ENCODE measurements at places on chromosomes 5 and 9.

- DNase-seq: no peak
Observed at GRCh38 chr5:59387127-59387526, 506.4 kb downstream of the PDE4D start.

DNA sequence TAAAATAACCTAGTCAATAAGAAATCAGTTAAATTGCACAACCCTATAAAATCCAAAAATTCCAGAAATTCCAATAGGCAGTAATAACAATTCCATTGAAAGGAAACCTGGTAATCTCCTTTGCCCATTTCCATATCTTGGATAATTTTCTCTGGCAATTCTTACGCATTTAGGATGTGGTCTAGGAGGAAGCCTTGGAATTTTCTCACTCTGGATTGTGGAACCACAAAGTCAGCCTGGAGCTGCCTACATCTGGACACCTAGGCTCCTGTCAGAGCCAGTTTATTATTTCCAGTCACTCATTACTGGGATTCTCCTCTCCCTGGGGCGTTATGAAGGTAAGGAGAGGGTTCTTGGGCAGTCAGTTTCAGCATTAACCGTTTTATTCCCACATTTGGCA is 40.3 kb upstream of the GNE start:
- DNase-seq: no peak

GRCh38 chr5:150946351-150946905 is 41.6 kb upstream of the ZNF300 start:
- DNase-seq: no peak

GRCh38 chr9:21974343-21974721 is 19.9 kb downstream of the CDKN2A start:
- no peak for DNase-seq

DNA sequence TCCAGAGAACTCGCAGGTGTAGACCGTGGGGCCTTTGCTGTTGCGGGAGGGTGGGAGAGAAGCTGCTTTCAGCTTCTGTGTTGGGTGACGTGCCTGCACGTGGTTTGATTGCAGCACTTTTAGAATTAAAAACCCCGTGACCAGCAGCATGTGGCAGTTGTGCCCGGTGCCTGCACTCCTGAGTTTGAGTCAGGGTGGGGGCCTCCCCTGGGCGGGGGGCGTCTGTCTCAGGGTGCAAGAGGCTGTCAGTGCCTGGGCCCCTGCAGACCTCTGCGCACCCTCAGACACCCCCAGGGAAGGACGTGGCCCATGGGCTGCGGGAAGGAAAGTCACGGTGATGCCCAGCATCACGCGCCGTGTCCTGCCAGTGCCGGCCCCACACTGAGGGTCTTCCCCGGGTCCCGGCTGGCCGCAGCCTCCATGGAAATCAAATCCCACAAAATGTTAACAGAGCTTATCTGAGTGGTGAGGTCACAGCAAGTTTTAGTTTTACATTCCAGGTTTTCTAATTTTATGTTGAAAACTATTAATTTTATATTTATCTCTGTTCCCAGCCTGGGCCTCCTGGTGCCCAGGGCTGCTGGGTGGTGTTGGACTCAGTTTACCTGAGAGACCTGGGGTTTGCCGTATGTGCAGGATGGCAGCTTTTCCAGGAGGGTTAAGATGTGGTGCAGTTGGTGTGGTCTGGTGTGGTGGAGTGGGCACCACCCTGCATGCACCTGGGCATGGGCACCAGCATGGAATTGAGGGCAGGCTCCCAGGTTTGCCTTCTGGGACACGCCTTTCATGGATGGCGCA is 33.3 kb downstream of the AHRR start:
- no peak for DNase-seq

- no peak for DNase-seq
Observed at GRCh38 chr9:136318776-136319241, 8.5 kb upstream of the GPSM1 start.

DNA sequence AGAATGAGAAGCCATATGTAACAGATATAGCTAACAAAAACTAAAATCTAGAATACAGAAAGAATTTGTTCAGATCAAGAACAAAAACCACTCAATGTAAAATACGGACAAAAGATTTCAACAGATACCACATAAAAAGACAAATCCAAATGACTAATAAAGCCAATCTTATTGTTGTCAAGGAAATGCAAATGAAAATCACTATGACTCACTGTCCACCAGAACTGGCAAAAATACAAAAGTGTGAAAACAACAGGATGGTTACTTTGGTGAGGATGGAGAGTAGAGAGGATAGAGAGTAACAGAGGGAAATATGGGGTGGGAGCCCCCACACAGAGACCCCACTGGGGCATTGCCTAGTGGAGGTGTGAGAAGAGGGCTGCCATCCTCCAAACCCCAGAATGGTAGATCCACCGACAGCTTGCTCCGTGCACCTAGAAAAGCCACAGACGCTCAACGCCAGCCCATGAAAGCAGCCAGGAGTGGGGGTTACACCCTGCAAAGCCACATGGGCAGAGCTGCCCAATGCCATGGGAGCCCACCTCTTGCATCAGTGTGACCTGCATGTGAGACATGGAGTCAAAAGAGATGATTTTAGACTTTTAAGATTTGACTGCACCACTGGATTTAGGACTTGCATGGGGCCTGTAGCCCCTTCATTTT is 15.2 kb upstream of the RHOBTB3 start:
- no peak for DNase-seq

GRCh38 chr5:158807946-158808345 is 291.8 kb downstream of the EBF1 start:
- DNase-seq: no peak

DNA sequence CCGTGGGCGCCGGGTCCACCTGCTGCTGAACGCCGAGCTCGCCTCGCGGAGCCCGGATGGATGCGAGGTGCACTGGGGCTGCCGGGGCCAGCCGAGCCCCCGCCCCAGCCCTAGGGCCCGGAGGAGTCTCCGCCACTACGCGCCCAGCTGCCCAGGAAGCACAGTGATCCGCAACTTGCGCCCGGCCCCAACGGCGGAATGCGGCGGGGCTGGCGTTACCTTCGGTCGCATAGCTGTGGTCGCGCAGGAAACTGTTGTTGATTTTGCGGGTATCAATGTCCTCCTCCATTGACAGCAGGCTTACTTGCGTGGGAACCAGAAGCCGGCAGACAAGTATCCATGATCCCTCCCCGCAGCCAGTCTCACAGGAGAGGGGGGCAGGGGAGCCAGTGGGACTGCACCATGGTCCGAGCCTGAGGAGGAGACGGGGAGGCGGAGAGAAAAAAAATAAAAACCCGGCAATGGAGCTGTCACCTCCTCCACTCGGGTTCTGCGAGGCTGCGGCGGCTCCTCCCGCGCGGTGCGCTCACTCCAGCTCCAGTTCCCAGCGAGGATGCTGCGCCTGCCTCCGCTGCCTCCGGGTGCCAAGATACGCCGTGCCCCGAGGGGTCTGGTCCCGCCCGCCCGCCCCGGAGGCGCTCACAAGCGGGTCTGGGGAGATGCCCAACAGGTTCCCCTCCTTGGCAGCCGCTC is 628 bp downstream of the PPP2R2B start:
- peak; percentile 13 for DNase-seq
